ENCODE measurements at places on chromosomes 6 and 20.
A peak's percentile ranks its signal among the peaks of the same experiment; 100 is the strongest.

DNA sequence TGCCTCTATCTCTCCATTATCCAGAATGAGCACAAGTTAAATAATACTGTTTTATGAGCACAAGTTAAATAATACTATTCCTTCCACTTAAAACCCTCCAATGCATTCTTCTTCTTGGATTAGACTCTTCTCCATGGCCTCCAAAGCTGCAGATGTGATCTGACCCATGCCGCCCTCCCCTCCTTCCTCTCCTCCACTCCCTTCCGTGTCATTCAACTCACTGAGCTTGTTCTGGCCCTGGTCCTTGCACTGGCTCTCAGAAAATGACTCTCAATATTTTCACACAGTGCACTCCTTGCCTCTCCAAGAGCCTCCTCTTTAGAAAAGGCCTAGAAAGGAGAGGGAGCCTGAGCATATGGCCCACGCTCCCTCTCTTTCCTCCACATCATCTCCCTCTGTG, 125.0 kb upstream of the CD93 start:
- no peak for DNase-seq

DNA sequence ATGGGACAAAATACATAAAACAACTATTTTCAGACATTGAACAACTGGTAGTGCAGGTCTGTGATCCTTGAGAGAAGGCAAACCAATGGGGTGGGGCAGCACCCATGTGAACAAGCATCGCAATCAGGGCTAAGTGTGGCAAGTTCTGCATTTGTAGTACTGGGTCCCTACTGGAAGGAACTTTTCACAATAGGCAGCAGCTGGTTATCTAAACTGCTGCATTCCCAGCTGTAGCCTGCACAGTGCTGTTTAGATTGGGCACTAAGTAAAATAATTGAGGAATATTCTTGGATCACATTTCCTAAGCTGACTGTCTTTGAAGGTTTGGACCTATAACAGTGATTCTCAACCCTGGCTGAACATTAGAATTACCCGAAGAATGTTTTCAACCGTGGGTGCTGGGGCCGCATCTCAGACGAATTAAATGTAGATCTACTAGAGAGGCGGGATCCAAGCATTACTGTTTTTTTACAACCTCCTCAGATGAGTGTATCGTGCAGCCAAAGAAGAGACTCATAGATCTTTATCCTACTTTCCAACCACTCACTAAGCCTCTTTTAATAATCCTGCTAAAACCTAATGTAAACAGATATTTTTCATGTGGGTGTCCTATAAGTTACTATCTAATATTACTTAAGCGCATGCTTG, 12.4 kb upstream of the MAP3K4 start:
- no peak for DNase-seq

GRCh38 chr6:1561355-1561754, 48.4 kb upstream of the FOXC1 start:
- DNase-seq, result no peak

DNA sequence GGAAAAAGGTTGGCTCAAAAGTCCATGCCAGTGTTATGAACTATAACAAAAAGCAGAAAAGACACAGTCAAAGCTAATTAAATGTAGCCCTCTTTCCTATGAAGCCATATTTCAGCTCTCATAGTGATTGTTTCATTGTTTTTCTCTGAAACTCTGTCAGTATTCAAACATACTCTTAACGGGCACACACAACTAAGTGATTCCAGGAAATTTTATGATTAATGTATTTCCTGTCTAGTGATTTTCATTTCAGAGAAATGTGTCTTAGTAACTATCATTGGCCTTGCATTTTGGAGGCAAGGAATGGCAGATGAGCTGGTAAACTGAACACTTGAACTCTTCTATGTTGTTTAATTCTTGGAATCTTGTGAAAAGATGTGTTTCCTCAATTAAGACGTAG, 68.0 kb downstream of the CLVS2 start:
- no peak for DNase-seq

DNA sequence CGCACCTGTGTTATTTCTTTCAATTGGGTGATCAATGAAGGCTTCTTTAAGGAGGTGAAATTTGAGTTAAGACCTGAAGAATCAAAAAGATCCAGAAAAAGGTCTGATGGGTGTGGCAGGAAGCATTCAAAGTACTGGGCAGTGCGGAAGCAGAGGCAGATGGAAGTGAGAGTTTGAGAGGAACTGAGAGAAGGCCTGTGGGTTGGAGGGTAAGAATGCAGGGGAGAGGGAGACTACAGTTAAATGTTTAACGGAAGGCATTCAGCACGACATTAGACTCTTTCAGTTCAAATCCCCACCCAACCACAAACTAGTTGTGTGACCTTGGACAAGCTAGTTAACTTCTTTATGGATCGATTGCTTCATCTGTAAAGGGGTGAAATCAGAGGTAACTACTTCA, 50.5 kb upstream of the GCM1 start:
- no peak for DNase-seq

DNA sequence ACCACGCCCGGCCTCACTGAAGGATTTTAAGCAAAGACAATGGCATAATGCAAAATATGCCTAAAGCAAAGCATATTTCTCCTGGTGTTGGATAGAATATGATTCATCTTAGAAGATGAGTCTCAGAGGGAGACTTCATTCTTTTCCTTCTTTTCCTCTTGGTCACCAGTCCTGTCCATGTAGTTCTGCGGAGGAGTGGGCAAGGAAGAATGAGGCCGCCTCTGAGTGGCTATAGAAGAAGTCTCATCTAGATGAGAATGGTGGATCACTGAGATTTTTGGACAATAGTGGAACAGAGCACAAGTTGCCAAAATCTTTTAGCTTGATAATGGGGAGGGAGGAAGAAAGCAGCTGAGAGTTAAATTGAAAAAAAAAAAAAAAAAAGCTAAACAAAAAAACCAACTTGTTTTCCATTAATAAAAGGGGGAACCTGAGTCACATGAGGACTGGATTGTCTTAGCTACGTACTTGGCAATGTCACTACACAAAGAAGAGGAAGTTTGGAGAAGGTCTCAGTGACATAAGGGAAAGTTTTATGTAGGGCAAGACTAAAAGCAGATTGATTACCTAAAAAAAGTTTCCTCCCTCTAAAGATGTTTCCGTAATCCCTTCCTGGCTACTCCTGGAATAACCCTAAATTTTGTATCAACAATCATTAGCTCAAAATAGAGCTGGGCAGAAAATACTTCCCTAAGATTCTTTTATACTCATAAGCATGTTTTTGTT, 6.0 kb downstream of the CD83 start:
- DNase-seq, result no peak

DNA sequence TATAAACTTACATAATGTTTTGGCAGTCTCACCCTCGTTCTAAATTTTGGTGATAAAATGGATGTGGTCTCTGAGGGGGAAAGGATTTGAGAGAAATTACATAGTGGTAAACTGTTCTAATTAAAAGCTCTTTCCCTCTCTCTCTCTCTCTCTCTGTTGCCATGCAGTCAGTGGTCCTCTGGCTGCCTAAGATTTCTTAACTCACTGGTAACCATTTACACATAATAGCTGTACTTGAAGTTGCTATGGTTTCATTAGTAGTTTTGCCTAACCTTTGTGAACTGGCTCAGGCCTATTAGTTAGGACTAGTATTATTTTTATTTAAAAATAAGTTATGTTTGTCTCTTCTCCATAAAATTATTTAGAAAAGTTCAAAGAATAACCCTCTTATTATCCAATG, 42.0 kb downstream of the MAPK14 start:
- no peak for DNase-seq

- no peak for DNase-seq
Observed at GRCh38 chr6:75299801-75300530, 15.4 kb upstream of the TMEM30A start.

- DNase-seq, result no peak
Observed at GRCh38 chr6:138116661-138116999, 9.4 kb upstream of the PERP start.

GRCh38 chr20:46548688-46549087, 1.8 kb downstream of the OCSTAMP start:
- no peak for DNase-seq

- no peak for DNase-seq
Observed at GRCh38 chr6:135568379-135568778, 70.8 kb upstream of the AHI1 start.

- DNase-seq, result peak; percentile 50
Observed at GRCh38 chr20:35992713-35993335, 24.4 kb downstream of the CNBD2 start.

DNA sequence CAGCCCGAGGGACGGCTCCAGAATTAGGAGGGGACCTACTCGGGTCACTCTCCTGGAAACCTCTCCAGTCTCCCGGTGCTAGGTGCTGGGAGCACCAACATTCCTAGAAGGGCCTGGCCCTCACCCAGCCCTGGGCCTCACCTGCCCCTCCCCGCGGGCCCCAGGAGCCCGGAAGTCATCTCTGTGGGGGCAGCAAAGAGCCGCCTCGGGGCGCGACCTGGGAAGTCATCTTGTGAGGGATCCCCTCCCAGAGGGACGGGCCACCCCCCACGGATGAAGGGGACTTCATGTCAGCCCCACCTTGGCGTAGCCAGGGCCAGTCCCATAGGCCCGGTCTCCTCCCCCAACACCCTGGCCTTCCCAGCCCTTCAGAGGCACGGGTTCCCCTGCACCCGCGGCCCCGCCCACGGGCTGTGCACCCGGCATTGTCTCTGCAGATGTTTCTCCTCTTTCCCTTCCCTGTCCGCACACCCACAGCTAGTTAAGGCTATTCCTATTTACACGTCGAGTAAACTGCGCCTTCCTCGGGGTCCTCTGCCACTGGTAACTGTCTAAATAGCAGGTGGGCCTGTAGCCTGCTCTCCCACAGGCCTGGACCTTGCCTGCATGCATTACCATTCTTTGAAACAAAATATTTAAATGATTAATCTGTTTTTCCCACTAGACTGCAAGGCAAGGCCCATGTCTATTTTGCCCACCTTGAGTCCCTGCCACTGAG, 896 bp upstream of the RNASET2 start:
- DNase-seq, result peak; percentile 72

- DNase-seq, result no peak
Observed at GRCh38 chr6:10557913-10558312, 36.8 kb downstream of the GCNT2 start.

GRCh38 chr6:143691155-143691554, 13.4 kb downstream of the PHACTR2 start:
- no peak for DNase-seq

DNA sequence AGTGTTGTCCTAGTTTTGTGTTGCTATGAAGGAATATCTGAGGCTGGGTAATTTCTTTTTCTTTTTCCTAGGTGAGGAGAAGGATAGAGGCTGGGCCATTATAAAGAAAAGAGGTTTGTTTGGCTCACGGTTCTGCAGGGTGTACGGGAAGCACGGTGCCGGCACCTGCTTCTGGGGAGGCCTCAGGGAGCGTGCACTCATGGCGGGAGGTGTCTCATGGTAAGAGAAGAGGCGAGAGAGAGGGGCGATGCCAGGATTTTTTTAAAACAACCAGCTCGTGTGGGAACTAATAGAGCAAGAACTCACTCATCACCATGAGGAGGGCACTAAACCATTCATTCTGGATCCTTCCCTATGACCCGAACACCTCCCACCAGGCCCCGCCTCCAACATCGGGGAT, 14.2 kb upstream of the NPBWR2 start:
- no peak for DNase-seq

DNA sequence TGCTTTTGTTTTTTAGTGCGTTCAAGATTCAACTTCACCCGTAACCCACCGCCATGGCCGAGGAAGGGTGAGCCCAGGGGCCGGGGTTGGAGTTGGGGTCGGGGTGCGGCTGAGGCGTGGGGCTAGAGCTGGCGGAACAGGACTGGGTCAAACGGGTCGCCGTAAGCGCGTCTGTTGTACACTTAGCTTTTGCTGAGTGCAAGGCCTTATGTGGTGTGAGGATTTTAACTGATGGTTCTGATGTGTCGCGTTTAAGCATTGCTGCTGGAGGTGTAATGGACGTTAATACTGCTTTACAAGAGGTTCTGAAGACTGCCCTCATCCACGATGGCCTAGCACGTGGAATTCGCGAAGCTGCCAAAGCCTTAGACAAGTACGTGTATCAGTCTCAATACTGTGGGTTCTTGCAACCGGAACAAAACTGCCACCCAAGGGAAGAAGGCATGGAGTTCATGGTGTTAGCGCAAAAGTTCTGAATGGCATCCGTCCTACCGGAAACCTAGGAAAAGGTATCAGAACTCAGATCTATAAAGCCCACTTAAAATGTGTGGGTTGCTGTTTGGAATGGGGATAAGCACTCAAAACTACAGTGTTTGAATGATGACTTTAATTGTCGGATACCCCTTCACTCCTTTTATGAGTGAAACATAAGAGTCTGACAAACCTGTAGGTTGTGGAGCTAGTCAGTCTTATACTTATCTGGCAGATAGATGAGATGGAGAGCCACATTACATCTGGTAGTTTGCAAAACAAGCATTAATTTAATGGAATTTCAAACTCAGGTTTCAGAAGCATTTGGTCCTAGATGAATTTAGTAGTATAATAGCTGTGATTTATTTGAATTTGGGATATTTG, 574 bp downstream of the RPS12 start:
- peak; percentile 23 for DNase-seq

- DNase-seq, result no peak
Observed at GRCh38 chr6:71349395-71349794, 60.8 kb downstream of the OGFRL1 start.

DNA sequence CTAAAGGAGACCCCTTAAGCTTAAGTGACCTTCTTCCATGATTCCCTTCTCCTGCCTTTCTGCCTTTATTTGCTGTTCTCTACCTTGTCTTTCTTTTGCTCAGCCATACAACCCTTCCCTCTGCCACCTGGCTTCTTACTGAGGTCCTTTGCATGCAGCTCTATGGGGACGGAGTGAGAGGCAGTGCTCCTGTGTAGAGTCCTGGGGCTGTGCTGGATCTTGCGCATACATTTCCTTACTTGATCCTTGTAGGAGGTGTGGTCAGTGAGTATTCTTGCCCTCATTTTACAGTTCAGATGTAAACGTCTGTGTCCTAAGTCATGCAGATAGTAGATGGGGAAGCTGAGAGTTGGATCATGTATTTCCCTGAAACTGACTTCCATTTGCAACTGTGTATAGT, 5.7 kb downstream of the SASH1 start:
- DNase-seq, result no peak

GRCh38 chr6:163381118-163381756, 33.3 kb upstream of the QKI start:
- DNase-seq, result no peak

- DNase-seq, result no peak
Observed at GRCh38 chr6:89948876-89949275, 54.6 kb downstream of the GJA10 start.

- DNase-seq, result peak; percentile 23
Observed at GRCh38 chr6:106608080-106608668, 21.1 kb downstream of the RTN4IP1 start.

- DNase-seq, result no peak
Observed at GRCh38 chr6:72654071-72654621, 32.3 kb downstream of the KCNQ5 start.
